Endothelial cell of umbilical vein (primary cell): ENCODE measurements at places on chromosomes 2 and 18. TPM values are rescaled to one million over a fixed set of nuclear protein-coding genes. Genes with fewer than 3 reads are reported as not detected.

GRCh38 chr2:49807689-49808088 lies 653.4 kb upstream of the FSHR start:
- DNase-seq: no peak

GRCh38 chr2:238064376-238064775 lies 3.6 kb downstream of the SCLY start:
- no peak for DNase-seq

GRCh38 chr18:45320724-45321123 lies 294.6 kb upstream of the SLC14A2 start:
- DNase-seq: no peak

GRCh38 chr2:240121675-240122074 lies 14.4 kb downstream of the COPS9 start:
- DNase-seq: no peak

GRCh38 chr2:205494537-205495235 lies 187.6 kb upstream of the NRP2 start:
- no peak for DNase-seq

- no peak for DNase-seq
These were observed 26.5 kb downstream of the CYP26B1 start for GRCh38 chr2:72121153-72121552.

DNA sequence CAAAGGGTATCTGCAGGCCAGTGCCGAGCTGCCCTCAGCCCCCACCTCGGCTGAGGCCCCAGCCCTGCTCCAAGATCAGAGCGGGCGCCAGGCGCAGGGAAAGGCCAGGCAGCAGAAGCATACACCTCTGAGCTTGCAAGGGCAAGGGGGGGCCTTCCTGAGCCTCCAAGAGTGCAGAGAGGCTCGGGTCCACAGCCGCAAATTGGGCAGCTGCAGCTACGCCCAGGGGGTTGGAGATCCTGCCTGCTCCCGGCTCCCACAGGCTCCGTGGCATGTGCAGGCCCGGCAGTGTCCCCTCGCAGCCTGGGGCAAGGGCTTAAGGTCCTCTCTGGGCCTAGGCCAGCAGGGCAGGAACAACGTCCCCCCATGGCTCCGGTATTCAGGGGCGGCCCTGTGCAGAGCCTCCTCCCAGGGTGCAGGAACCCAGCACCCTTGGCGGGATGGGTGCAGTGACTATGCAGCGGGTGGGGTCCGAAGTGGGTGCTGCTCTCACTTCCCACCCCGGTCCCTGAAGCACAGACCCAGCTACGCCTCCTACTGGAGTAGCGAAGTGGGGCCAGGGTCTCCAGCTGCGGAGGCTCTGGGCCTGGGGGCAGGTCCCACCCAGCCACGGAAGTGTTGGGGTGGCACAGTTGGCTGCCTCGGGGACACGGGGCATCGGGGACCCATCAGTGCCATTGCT lies 120.2 kb upstream of the TMEFF2 start:
- no peak for DNase-seq

- no peak for DNase-seq
These were observed 762 bp downstream of the INO80C start for GRCh38 chr18:35497027-35497369.

- no peak for DNase-seq
These were observed 67.4 kb upstream of the ACVR1C start for GRCh38 chr2:157696036-157696435.

GRCh38 chr2:180322781-180323180 lies 315.7 kb upstream of the CWC22 start:
- DNase-seq: peak; percentile 17

The SRD5A2 gene
- total RNA-seq: not detected in 2 replicates

The INHBB gene
- 0.67 and 1.8 TPM in 2 replicates for total RNA-seq

The CYRIA gene
- total RNA-seq: 38.4 and 40.3 TPM in 2 replicates

The FAM237A gene
- not detected in 2 replicates for total RNA-seq
